ENCODE measurements at places on chromosomes 11 and 22.

GRCh38 chr11:84289381-84289906 is 1003.3 kb upstream of the CCDC90B start:
- no peak for DNase-seq

GRCh38 chr11:125083312-125084056 is 20.4 kb downstream of the SLC37A2 start:
- DNase-seq: no peak

DNA sequence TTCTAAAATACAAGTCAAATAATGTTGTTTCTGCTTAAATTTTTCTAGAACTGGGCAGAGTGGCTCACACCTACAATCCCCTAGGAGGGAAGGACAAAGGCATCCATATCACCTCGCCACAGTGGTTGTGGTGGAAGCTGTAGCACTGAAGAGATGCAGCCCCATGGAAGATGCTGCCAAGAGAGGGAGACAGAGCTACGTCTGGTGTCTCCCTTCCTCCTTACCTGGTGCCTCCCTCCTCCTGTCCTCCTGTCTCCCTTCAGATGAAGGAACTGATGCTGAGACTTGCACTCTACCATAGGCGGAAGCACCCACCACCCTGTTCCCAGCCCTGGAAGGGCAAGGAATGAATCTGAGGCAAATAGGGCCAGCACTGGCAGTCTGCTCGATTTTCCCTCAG is 22.3 kb downstream of the MMP27 start:
- no peak for DNase-seq

- DNase-seq: no peak
Observed at GRCh38 chr11:64360448-64360921, 1.5 kb downstream of the RPS6KA4 start.

DNA sequence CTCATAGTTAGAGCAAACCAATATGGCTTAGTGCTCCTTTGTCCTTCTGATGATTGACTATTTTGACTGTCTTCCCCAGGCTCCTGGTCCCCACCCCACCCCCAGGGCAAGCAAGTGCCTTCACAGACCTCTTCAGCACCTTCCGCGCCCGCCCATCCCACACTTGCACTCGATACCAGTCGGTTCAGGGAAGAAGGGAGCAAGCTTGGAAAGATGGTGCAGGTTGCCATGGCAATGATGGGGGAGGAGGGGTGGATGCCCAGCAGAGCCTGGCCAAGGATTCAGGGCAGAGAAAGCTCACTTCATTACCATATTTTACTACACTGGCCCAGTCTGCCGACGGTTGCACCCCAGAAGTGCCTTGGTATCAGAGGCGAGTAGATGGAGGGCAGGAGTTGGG is 2.2 kb downstream of the TMEM132A start:
- DNase-seq: peak; percentile 42

DNA sequence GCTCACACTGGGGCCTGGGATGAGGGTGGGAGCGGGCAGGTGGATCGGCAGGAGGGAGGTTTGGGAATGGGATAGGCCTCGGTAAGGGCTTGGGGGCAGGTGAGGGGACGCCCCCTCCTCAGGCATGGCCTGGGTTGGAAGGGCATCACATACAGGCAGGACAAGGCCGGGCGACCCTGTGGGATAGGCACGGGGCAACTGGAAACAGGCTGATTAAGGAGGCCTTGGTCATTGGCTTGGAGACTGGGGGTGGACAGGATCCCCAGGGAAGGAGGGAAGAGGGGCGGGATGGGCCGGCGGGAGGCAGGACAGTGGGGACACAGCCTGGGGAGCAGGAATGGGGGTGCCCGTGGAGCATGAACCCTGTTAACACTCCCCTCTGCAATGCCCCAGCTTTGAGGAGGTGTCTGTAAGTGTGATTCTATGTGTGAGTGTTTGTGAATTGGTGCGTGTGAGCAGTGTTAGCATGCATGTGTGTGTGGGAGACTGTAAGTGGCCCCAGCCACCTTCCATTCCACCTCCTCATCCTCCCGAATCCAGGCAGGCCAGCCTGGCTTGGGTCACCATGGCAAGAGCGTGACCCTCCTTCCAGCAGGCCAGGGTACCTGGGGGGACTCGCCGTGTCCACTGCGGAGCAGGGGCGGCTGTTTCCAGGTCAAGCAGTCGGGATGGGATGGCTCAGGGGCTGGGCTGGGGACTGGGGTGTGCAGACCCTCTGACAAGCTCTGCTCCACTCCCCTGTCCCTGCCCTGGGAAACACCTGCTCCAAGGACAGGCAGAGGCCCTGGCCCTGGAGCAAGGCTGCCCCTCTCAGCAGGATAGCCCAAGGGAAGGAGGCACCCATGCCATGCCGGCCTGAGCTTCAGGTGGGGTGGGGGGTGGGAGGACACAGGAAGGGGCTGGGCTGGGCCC is 3.4 kb upstream of the PIM3 start:
- DNase-seq: no peak

DNA sequence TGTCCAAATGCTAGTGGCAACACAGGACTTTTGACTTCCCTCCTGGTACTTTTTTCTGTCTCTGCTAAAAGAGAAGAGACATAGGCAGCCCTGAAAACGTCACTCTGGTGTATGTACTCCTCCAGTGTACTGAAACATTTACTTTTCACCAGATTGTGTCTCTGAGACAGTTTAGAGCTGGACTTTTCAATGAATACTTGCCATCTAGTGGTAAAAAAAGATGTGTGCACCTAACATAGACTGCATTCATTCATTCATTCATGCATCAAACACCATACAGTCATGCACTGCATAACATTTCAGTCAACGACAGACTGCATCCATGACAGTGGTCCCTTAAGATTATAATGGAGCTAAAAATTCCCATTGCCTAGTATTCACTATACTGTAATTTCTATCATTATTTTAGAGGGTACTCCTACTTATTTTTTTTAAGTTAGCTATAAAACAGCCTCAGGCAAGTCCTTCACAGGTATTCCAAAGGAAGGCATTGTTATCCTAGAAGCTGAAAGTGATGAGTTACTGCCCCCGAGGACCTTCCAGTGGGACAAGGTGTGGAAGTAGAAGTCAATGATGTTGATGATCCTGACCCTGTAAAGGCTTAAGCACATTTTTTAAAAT is 186.2 kb downstream of the SPON1 start:
- no peak for DNase-seq

DNA sequence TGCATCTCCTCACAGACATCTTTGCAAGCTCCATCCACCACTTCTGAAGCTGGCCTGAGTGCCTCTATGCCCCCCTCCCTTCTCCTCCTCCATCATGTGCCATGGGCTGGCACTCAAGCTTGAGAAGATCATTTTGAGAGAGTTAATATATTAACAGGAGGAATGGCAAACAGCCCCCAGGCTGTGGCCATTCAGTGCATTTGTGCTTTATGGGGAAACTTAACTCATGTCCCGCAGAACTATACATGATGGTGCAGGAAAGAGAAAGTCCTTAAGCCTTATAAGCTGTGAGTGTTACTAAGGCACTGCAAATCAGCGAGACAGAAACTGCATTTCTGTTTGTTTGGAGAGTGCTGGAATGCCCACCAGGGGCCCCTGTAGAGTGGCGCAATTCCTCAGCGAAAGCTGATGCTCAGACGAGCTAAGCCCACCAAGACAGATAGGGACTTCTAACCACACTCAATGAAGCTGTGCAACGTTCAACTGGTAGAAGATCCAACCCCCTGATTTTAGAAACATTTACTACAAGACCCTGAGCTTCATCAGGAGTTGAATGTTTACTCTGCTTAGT is 26.8 kb upstream of the PHLDA2 start:
- DNase-seq: peak; percentile 74

GRCh38 chr22:44091751-44092150 is 67.6 kb downstream of the PARVB start:
- no peak for DNase-seq

DNA sequence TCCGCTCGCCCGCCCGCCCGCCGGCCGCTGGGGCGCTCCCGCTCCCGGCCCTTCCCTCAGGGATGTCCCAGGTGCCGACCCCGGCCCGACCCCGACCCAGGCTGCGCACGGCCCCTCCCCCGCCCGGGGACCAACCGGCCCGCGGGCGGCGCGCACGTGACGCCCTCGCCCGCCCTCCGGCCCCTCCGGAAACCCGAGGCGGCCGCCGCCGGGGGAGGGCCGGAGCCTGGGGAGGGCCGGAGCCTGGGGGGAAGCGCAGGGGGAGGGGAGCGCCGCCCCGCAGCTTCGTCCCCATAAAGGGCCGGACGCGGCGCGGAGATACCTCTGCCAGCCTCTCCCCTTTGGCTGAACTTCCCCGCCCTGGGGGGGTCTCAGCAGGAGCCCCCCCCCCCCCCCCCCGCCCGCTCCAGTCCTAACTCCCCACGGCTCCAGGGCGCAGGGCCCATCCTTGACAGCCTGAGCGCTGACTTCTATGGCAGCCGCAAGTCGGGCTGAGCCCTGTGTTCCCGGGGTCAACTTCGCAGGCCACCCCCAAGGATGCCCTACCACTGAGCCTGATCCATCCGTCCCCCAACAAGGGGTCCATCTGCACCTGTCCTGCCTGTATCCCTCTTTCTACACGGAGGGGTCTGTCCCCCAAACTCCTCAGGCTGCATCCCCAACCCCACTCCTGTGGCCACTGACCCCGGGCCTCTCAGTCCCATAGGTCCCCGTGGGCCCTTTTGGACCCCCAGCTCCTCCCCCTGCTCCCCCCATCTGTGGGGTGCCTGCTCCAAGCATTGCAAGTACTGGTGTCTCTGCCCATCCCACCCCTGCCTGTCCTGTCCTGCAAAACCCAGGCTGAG is at the start of gene MAPK12:
Gene MAPK12 (minus strand): TSS at position 69 of the 845 bp plus-strand sequence. CDS start 174 bp downstream, outside the sequence.
- peak; percentile 58 for DNase-seq

- DNase-seq: no peak
Observed at GRCh38 chr11:44674809-44675208, 52.0 kb upstream of the TSPAN18 start.

DNA sequence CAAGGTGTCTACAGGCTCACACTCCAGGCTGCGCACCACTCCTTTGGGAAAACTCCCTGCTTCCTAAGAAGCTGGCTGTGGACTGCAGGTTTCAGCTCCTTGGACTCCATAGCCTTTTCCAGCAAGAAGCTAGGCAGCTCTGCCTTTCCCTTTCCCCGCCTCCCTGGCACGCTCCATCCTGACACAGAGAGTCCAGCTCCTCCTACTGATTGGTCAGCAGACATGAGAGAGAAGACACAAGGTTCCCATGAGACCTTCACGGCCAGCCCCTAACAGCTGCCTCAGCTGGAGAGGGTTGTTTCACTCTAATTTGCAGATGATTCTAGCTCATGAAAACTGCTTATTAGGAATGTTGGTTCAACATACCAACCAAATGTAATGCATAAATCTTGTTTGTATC is 27.6 kb downstream of the TENM4 start:
- peak; percentile 79 for DNase-seq

DNA sequence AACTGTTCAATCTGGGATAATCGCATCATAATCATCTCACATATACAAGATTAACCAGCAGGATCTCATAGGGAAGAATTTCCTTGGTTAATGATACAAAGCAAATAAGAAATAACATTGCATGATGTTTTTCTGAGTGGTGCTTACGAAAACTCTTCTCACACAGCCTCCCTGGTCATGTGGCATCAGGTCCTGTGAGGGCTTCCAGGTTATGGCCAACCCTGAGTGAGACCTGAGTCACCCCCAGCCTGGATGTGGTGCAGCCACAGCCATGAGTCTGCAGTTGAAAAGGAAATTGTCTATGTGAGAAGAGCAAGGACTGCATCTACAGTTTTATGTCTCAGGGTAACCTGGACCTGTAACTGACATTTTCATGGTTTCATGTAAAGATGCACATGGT is 90.5 kb upstream of the XKR3 start:
- DNase-seq: no peak

DNA sequence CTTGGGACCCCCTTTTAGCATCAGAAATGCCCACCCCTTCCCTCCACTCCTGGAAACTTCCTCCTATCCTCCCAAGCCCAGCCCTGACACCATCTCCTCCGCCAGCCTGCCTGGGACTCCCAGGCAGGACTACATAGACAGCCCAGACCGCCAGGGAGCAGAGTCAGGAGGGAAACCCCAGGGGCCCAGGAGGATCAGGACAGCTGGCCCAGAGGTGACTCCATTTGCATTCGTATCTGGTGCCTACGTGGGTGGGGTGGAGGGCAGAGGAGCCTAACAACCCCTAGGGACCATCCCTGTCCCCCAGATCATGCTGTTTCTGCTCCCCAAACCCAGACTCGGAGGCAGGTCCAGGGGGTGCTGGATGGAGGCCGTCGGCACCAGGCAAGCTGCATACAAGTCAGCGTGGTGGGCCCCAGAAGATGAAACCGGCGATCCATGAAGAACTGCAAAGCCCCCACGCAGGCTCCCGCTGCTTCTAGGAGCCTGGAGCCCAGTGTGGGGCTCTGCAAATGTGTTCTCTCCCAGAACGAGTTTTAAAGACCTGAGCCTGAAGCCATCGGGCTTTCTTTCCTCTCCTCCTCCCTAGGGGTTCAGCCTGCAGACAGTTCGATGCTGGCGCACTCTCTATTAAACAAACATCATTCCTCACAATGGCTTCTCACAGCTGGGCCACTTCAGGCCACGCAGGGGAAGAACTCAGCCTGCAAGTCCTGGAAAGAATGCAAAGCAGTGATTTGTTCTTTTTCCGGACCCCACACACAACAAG is 1506.8 kb downstream of the BRD1 start:
- DNase-seq: peak; percentile 65

- DNase-seq: no peak
Observed at GRCh38 chr11:17607591-17608570, 60.8 kb downstream of the OTOG start.

GRCh38 chr11:3927129-3927796 is 71.8 kb downstream of the STIM1 start:
- no peak for DNase-seq

DNA sequence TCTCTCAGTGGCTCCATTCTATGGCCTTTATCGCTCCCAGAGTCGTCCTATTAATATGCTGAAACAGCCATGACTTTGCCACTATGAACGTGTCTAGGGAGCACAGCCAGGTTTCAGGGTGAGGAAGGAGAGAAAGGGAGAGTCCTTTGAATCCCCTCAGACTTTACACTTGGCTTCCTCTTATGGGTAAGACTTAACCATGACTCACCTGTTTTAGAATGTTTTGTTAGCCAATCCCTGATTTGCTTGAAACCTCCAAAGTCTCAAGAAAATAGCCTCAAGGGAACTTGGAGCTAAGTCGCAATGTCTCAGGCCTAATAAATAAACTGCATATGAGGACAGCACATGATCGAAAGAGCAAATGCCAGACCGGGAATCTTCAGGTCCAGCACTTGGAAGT is 131.2 kb upstream of the RCN1 start:
- DNase-seq: no peak

DNA sequence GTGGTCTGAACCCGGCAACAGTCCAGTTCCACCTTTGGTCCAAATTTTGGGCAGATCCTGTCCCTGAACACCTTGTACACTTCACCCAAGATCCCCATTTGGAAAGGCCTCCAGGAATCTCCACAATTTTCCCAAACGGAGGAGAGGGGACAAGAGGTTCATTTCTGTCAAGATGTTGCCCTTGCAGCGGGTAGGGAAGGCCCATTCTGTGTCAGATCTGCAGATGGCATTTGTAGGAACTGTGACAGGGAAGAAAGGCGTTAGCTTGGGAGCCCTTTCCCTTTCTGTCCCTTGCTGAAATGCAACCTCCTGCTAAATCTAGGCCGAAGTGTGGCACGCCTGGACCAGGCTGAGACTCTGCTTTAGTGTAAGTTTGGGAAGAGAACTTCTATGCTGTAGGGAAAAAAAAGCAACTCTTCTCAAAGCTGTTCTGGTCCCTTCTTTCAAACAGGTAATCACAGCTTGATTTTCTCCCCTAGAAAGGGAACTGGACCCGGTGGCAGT is 86.0 kb downstream of the SCN3B start:
- no peak for DNase-seq

- no peak for DNase-seq
Observed at GRCh38 chr22:20315337-20316216, 4.3 kb downstream of the DGCR6L start.

- DNase-seq: no peak
Observed at GRCh38 chr11:69080257-69080995, 31.7 kb downstream of the TPCN2 start.

- DNase-seq: no peak
Observed at GRCh38 chr11:93734427-93735222, 6.7 kb downstream of the TAF1D start.
